ENCODE measurements at places on chromosomes 1 and 21. TPM values are rescaled to one million over a fixed set of nuclear protein-coding genes. Genes with fewer than 3 reads are reported as not detected.

The PRAMEF20 gene
- total RNA-seq: not detected

The SPATA17 gene
- total RNA-seq: not detected

The CRP gene
- 1.4 TPM for total RNA-seq

GRCh38 chr21:42286416-42286815 is 28.8 kb downstream of the TFF3 start:
- H3K27me3 ChIP-seq: no peaks in the 10 kb centered on the region
- no peak for DNase-seq
- no peaks in the 10 kb centered on the region for H3K4me1 ChIP-seq
- H3K36me3 ChIP-seq: no peaks in the 10 kb centered on the region
- no peak overlapping the region for H3K27ac ChIP-seq
- H3K4me3 ChIP-seq: no peak overlapping the region

DNA sequence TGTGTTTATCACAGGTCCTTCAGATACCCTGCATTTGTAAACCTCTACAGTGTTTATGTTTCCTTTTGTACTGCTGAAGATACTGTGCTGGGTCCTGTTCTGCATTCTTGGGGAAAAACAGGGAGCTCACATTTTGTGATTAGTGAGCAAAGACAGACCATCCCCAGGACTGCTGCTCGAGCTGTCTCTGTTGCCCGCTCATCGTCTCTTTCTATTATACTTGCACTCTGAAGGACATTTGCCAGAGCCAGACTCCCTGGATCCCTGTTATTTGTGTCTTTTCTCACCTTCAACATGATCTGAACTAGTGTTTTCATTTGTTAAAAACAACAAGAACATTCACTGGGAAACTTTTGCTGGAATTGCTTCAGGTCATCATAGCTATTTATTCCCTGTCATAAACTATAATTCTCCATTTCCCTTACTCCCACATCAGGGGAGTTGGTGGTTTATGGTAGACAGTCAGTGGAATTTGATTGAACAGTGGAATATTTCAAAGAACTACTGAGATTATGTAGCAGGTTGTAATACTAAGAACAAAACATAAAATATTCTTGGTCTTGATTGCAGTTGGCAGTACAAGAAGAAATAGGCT is 53.0 kb downstream of the PRRX1 start:
- no peaks in the 10 kb centered on the region for H3K27me3 ChIP-seq
- peaks cover 4% of the 10 kb centered on the region for H3K4me1 ChIP-seq
- no peak overlapping the region for H3K4me3 ChIP-seq
- H3K27ac ChIP-seq: peak overlapping the region; percentile 34
- DNase-seq: no peak
- no peaks in the 10 kb centered on the region for H3K36me3 ChIP-seq

DNA sequence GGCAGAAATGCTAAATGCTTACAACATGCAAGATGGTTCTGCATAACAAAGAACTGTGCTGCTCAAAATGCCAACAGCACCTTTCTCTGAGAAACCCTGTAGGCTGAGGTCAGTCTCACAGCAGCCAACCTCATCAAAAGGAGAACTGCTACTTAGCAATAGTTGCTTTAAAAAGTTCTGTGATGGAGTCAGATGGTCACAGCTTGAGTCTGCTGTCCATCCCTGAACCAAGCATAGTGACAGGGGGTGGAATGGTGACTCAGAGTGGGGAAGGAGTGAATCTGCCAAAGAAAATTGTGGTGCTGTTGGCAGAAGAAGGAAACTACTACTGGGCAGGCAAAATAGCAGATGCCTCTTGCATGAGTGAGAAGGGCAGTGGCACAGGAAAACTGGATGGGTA is 106.0 kb upstream of the FAM78B start:
- H3K27ac ChIP-seq: no peak overlapping the region
- H3K4me3 ChIP-seq: no peak overlapping the region
- H3K4me1 ChIP-seq: no peaks in the 10 kb centered on the region
- DNase-seq: no peak
- no peaks in the 10 kb centered on the region for H3K36me3 ChIP-seq

DNA sequence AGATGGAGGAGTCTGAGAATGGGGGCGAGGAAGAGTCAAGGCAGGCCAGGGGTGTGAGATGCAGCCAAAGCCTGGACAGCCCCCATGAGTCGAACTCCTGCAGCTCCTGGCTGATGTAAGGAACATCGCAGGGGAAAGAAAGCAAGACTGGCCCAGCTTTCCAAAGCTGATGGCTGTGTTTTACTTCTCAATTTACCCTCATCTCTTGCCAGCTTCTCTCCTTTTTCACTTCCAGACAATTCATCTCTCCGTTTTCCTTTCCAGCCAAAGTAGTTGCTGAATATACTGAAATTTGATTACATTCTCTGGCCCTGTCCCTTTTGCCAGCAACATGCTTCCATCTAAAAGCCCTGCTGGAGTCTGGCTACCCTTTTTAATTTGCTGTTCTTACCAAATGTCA is 40.0 kb upstream of the UBE2U start:
- no peaks in the 10 kb centered on the region for H3K4me1 ChIP-seq
- no peak for DNase-seq
- no peaks in the 10 kb centered on the region for H3K36me3 ChIP-seq
- H3K27ac ChIP-seq: no peak overlapping the region
- H3K27me3 ChIP-seq: no peaks in the 10 kb centered on the region

DNA sequence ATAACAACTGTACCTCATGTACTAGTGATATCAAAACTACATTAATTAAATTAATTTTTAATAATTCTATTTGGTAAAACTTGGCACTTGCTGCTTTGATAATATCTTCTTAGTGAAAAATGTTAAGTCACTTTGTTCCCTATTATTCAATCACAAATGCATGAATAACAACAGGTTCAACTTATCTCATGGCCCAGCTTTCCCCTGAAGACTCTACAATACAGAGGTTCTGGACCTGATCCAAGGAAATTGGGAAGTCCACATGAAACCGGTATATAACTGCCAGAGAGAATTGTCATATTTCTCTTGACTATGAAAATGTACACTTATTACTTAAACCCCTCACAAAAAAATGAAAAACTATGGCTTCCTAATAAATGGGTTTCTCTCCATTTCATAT is 33.9 kb upstream of the PTPRC start:
- no peaks in the 10 kb centered on the region for H3K4me1 ChIP-seq
- H3K4me3 ChIP-seq: no peak overlapping the region
- no peak for DNase-seq
- H3K27ac ChIP-seq: no peak overlapping the region
